Stimulated activated CD8-positive, alpha-beta memory T cell treated with anti-CD3 and anti-CD28 coated beads, Interleukin-7, amount 100 ng/mL, for 24 hours (primary cell): ENCODE measurements at places on chromosomes 16 and 17.

GRCh38 chr17:51091635-51092034, 29.0 kb downstream of the SPAG9 start:
- DNase-seq: no peak

DNA sequence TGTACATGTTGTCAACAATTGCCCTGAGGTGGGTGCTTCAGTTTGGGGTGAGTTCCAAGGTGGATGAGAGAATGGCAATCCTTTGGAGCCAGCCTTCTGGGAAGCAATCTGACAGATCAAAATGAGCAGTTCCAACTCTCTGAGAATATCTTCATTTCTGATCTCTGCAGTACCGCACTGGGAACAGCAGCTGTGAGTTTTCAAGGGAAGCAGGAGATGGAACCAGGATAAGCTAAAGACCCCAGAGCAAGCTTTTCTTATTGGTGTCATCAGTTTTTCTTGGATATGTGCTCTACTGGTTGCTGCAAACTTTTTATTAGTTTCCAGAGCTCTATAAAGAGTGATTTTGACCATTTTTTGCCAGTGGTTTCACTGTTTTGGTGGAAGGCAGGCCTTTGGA, 94.7 kb downstream of the KCNJ12 start:
- no peak for DNase-seq

DNA sequence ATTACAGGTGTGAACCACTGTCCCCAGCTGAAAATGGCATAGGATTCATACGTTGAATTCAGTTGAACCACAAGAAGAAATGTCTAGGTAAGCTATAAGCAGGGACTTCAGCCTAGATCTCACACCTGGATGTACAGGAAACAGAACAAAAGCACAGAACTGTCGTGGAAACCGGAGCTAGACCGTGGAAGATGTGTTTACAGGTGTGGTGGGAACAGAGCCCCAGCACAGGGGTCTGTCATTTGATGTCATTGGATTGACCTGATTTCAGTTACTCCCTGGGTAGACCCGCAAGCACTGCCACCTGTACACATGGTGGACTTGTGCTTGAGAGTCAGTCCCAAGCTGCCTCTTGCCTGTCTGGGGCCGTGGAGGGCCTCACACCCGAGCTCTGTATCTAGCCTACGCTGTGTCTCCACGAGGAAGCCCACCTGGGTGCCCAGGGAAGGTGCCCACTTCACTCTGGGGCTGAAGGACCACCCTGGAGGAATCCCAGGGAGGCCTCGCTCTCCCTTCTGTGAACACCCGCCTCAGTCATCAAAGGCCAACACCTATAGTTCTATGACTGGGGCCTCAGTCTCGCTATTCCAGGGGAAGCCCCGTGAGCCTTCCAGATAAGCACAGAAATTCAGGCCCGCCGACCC, 32.2 kb upstream of the MLKL start:
- DNase-seq: no peak

- DNase-seq: no peak
Measured at GRCh38 chr16:48978501-48978900, 303.1 kb downstream of the CBLN1 start.

DNA sequence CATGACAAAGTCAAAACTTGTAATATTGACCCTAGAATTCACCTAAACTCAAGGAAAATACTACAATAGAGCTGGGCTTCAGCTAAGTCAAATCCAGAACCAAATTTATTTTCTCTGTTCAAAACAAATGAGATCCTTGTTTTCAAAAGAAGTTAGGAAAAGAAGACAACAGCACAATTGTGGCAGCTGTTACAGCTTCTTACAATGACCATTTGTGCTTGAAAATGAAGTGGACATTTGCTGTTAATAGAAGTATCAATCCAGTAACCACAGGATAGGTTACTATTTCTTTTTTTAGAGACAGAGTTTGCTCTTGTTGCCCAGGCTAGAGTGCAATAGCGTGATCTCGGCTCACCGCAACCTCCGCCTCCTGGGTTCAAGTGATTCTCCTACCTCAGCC, 44.4 kb downstream of the APPBP2 start:
- DNase-seq: no peak

GRCh38 chr17:28928061-28928460, 23.3 kb downstream of the PHF12 start:
- no peak for DNase-seq

DNA sequence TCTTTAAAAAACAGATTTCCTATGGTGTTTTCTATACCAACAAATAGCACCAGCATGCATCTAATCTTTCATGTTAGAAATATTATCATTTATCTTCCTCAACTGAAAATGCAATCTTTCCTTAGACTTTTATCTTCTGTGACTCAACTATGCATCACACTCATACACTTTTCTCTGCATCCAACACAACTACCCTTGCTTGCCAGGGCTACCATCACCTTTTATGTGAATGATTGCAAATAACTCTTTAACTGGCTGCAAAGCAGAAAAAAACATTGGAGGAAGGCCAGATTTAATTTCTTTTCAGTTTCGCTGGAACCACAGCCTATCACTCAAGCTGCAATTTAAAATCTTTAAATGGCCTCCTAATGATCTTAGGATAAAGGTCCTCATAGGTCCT, 212.9 kb downstream of the CDH8 start:
- no peak for DNase-seq

- no peak for DNase-seq
Measured at GRCh38 chr16:87410530-87410929, 18.4 kb downstream of the MAP1LC3B start.

DNA sequence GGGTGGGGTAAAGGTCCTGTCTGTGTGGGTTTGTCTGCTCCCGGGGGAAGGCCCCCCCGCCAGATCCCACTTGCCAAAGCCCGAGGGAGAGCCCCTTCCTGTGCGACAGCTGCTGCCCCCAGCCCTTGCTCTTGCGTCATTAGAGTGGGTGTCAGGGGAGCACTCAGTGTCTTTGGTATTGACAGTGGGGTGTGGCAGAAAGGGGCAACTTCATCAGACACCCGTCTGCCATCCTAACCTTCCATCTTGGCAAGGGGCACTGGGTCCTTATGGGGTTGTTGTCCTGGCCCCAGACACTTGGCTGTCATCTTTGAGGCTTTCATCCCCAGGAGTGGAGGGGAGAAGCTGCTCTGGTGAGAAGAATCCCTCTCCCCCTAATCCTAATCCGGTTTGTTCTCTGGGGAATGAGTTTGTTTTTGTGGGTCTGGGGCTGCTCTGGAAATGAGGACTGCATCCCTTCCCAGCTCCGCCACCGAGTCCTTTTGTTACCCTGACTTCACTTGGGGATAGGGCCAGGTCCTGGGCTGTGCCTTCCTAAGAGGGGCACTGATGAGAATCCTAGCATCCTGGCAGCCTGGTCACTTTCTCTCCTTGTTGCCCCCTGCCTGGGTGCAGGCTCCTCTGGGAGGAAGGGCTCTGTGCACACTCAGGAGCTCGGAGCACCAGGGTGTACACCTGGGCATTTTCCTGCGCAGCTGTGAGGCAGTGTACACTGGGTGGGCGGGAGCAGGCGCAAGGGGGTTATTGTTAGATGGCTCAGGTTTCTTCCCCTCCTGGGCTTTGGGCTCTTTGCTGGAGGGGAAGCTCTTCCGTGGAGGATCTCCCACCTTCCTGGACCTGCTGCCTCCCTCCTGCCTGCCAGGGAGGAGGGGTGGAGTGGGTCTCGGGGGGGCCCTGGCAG, 21.1 kb downstream of the GJD3 start:
- DNase-seq: no peak

DNA sequence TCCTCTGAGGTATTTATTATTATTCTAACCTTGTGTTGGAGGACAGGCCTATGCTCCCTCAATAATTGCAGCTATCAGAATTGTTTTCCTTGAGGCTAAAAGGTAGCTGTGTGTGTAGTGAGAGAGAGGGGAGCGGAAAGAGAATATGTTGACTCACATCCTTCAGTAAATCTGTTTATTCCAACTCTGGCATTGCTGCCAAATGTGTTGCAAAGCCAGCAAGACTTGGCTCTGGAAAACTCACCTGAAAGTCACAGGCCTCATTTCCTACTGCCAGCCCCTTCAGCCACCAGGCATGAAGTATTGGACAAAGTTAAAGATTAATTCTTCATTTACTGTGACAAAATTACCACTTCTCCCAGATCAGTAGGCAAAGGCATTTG, 9.6 kb downstream of the CA10 start:
- DNase-seq: no peak
